ENCODE measurements at places on chromosomes 13 and 19.

GRCh38 chr13:82661126-82661525, 1221.1 kb downstream of the SLITRK1 start:
- DNase-seq: no peak

- no peak for DNase-seq
These were observed 12.8 kb downstream of the ONECUT3 start for GRCh38 chr19:1765904-1766799.

DNA sequence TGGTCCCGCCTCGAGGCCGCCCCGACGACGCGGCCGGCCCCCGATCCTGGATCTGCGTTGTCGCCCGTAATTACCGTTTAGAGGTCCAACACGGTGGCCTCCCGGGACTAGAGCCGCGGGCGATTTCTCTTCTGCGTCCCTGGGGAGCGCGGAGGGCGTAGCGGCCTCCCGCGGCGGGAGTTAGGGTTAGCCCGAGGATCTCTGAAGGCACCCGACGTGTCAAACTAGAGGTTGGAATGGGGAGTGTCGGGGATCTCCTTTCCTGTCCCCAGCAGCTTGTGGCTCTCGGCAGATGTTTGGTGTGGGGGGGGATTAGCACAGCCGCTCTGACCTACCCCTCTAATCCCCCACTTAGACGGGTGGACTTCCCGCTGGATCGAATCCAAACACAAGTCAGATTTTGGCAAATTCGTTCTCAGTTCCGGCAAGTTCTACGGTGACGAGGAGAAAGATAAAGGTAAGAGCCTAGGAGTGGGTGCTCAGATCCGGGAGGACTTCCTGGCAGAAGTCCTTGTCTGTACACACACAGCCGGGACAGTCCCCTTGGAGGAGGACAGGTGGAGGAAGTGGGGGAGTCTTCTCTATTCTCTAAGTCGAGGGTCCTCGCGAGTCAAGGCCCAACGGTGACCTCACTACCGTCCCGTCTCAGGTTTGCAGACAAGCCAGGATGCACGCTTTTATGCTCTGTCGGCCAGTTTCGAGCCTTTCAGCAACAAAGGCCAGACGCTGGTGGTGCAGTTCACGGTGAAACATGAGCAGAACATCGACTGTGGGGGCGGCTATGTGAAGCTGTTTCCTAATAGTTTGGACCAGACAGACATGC, 581 bp downstream of the CALR start:
- no peak for DNase-seq

DNA sequence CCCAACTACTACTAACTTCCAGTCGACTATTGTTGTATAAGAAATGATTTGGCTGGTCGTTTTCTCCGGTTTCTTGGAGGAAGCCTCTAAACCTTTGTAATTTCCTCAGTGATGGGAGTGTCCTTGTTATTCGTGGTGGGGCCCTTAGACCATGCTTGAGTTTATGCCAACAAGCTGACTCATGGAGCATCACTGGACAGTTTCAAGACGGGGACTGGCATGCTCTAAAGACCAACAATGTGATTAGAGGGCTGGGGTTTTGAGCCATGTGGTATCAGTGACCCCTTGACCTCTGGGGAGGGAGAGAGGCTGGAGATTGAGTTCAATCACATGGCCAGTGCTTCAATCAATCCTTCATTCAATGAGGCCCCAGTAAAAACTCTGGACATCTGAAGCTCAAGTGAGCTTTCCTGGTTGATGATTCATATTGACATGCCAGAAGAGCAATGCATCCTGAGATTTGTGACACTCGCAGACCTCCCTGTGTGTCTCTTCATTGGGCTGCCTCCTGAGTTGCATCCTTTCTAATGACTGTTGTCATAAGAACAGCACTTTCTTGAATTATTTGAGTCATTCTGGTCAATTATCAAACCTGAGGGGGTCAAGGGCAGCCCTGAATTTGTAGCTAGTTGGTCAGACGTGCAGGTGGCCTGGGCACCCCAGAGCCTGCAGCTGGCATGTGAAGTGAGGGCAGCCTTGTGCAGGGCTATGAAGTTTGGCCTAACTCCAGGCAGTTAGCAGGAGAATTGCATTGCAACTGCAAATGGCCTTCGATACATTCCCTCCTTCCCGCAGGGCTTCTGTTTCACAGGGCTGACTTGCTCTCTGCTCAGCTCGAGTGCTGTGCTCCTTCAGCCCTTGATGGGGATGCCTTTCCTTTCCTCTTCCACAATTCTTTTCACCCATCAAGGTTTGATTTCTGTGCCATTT, 246.5 kb downstream of the FGF9 start:
- DNase-seq: no peak

- DNase-seq: no peak
These were observed 69.2 kb downstream of the CEBPG start for GRCh38 chr19:33442706-33443105.

DNA sequence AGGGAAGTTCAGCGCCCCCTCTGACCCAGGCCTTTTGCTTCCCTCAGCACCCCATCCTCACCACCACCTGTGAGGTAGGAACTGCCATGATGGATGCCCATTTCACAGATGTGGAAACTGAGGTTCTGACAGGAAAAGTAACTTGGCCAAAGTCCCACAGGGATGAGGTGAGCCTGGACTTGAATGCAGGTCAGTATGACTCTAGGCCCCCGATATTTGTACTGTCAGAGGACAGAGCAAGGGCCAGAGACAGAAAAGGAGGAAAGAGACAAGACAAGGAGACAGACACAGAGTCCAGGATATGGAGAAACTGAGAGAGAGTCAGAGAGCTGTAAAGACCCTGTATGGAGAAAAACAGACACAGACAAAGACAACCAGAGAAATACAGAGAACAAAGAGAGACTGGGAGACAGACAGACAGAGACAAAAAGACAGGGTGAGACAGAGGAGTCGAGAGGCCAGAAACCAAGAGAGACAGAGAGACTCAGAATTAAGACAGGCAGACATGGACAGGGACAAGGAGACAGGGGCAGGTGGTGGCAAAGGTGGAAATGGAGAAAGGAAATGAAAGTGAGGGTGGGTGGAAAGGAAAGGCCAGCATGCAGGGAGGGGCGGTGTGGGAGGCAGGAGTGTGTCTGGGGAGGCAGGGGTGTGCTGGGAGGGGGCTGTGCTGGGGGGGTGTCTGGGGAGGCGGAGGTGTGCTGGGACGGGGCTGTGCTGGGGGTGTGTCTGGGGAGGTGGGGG, 5.0 kb downstream of the ERFL start:
- DNase-seq: no peak

DNA sequence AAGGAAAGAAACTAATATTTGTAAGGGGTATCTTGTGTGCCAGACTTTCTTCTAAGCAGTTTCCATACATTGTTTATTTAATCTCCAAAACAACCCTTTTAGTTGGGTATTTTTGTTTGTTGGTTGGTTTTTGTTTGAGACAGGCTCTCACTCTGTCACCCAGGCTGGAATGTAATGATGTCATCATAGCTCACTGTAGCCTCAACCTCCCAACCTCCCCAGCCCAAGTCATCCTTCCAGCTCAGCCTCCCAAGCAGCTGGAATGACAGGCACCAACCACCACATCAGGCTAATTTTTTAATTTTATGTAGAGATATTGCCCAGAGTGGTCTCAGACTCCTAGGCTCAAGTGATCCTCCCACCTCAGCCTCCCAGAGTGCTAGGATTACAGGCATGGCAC, 41.2 kb upstream of the LSM14A start:
- DNase-seq: no peak

DNA sequence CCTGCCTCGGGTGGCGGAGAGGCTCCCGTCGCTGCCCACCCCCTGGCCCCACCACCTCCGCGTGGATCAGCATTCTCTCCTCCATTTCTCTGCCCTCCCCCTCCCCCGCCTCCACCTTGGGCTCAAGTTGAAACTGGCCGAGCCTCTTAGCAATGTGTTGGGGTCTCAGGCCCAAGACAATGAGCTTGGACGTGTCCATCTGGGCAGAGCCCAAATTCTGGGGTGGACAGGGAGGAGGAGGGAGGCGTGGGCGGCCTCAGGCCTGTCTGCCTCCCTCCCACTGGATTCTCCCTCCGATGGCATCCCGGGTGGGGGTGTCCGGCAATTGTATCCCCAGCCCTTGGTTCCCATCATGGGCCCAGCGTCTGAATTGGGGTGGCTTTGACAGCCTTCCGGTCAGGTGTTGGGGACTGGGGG, 1.2 kb downstream of the CELF5 start:
- no peak for DNase-seq

DNA sequence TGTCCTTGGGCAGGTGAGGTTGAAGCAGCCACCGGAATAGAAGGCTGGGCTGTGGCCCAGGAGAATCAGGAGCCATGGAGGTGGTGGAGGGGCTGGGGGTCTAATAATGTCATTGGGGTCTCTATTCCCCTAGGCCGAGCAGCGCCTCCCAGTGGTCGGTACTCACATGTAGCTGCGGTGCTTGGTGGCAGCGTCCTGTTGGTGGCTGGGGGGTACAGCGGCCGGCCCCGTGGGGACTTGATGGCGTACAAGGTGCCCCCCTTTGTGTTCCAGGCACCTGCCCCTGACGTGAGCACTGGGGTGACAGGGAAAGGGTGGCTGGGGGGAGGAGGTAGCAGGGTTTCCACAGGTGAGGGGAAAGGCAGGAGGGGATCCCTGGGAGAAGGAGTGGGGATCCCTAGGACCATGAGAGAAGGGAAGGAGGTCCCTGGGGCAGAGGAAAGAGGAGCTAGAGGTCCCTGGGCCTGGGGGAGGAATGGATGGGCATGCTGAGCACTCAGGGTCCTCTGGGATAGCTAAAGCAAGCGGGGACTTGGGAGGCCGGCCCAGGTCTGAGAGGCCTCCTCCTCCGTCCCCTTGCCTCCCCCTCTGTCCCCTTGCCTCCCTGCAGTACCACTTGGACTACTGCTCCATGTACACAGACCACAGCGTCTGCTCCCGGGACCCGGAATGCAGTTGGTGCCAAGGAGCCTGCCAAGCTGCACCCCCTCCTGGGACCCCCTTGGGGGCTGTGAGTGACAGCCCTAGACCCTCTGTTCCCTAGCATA, 18.1 kb downstream of the MEGF8 start:
- no peak for DNase-seq

GRCh38 chr13:51523082-51523518, 61.2 kb upstream of the WDFY2 start:
- DNase-seq: peak; percentile 48

GRCh38 chr13:47067306-47067705, 170.5 kb upstream of the HTR2A start:
- no peak for DNase-seq

- DNase-seq: no peak
These were observed 13.6 kb downstream of the C13orf42 start for GRCh38 chr13:51097353-51098043.

DNA sequence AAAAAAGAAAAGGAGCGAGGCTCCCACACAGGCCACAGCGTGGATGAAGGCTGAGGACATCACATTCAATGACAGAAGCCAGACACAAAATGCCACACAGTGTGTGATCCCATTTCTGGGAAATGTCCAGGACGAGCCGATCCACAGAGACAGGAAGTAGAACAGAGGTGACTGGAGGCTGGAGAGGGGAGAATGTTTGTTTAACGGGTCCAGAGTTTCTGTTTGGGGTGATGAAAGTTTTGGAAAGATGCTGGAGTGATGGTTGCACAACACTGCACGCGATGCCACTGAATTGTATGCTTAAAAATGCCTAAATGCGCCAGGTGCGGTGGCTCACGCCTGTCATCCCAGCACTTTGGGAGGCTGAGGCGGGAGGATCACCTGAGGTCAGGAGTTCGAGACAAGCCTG, 650 bp upstream of the FUT5 start:
- DNase-seq: no peak

GRCh38 chr13:75416327-75417011, 65.5 kb downstream of the TBC1D4 start:
- no peak for DNase-seq

Data from fibroblast of skin of abdomen (primary cell).